Sigmoid colon (tissue), 7 donors: ENCODE measurements at places on chromosomes 2 and 18. TPM values are rescaled to one million over a fixed set of nuclear protein-coding genes. Genes with fewer than 3 reads are reported as not detected.

Gene GRHL1
- 0.46 TPM for polyA plus RNA-seq

Gene PDE1A
- 3.4 TPM for polyA plus RNA-seq

GRCh38 chr2:205696927-205697441 is 14.7 kb downstream of the NRP2 start:
- no peaks in the 10 kb centered on the region for H3K4me1 ChIP-seq
- H3K36me3 ChIP-seq: no peaks in the 10 kb centered on the region
- no peak for DNase-seq
- H3K27me3 ChIP-seq: no peaks in the 10 kb centered on the region
- H3K4me3 ChIP-seq: peak overlapping the region; percentile 8
- peak overlapping the region; percentile 95 for H3K27ac ChIP-seq

DNA sequence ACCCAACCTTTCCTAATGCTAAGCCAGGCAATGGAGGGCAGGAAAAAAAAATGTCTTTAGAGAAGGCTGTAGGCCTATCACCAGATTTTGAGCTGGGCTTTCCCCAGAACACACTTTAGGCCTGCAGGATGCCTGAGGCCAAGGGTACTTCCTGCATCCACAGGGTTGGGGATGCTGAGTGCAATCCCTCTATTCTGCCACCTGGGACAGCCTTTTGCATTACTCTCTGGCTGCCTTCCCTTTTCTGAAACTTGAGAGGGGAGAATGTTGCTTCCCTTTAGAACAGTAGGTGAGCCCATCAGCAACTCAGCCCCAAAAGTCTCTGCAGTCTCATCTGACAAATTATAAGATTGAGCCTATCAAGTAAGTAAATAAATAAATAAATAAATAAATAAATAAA is 195.2 kb downstream of the SLC8A1 start:
- no peaks in the 10 kb centered on the region for H3K27me3 ChIP-seq
- H3K4me1 ChIP-seq: peaks cover 5% of the 10 kb centered on the region
- no peak overlapping the region for H3K27ac ChIP-seq
- H3K36me3 ChIP-seq: no peaks in the 10 kb centered on the region
- no peak overlapping the region for H3K4me3 ChIP-seq
- DNase-seq: no peak

GRCh38 chr2:214378455-214379103 is 32.3 kb upstream of the VWC2L start:
- no peaks in the 10 kb centered on the region for H3K4me1 ChIP-seq
- H3K27ac ChIP-seq: no peak overlapping the region
- no peaks in the 10 kb centered on the region for H3K27me3 ChIP-seq
- H3K4me3 ChIP-seq: no peak overlapping the region

Gene TRPM8
- polyA plus RNA-seq: 0.04 TPM

DNA sequence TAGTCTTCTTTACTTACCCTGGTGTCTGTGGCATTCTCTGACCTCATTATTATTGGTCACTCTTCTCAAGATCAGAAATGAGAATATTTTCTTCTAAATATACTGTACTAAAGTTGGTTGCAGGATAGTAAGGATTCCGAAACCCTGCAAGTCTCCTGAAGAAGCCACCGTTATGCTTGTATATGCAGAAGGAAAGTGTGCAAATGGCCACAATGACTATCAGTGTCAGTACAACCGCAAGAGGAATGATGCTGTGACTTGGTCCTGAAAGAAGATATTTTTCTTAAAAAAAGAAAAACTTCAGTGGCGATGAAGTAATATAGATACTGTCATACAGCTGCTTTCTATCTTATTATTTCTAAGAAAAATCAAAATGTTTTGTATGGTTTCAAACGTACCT is 120.7 kb downstream of the PLA2R1 start:
- no peak for DNase-seq
- no peak overlapping the region for H3K27ac ChIP-seq
- peaks cover 22% of the 10 kb centered on the region for H3K4me1 ChIP-seq
- no peaks in the 10 kb centered on the region for H3K27me3 ChIP-seq
- no peaks in the 10 kb centered on the region for H3K36me3 ChIP-seq

Gene MRPL19
- polyA plus RNA-seq: 24.8 TPM

Gene ABCB11
- 0.46 TPM for polyA plus RNA-seq

DNA sequence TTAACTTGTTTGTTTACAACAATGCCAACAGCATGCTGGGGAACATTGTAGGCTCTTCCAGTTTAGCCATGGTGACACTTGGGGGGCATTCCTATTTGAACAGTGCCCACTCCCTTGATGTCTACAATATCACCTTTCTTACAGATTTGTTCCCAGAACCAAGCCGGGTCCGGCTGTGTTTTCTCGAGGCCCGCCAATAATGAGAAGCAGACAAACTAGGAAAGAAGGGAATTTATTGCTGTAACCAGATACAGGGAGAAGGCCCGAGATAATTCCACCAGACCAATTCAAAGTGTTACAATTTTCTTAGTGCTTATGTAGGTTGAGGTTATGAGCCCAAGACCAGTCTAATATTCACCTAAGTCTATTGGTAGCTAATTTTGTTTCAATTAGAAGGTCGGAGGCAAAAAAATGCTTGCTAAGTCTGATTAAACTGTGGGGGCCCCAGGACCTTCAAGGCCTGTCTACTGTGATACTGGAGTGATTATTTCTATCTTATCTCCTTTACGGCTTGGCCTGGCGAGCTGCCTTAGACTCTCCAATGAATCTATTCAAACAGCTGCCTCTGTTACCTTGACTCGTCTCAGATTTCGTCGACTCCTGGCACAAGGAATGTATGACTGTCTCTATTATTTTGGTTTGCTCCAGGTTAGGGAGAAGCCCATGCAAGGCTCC is 59.1 kb upstream of the PSME4 start:
- H3K36me3 ChIP-seq: no peaks in the 10 kb centered on the region
- no peaks in the 10 kb centered on the region for H3K27me3 ChIP-seq
- H3K27ac ChIP-seq: no peak overlapping the region
- peaks cover 11% of the 10 kb centered on the region for H3K4me1 ChIP-seq
- H3K4me3 ChIP-seq: no peak overlapping the region
- DNase-seq: no peak

DNA sequence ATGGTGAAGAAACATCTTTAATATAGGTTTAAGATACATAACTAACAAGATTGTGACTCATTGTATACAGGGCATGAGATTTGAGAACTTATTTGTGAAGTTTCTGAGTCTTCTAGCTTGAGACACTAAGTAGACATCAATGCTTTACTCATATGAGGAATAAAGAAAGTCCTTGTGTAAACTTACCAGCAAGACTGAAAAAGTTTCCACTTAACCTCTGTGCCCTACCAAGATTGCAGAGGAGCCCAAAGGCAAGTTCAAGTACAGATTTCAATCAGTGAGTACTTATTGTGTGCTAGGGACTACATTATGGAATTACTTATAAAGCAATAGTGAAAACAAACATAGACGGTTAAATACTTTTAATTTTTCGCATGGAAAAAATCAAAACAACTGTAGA is 1041.2 kb upstream of the CELF4 start:
- no peak overlapping the region for H3K4me3 ChIP-seq
- no peak for DNase-seq
- H3K36me3 ChIP-seq: no peaks in the 10 kb centered on the region
- no peaks in the 10 kb centered on the region for H3K27me3 ChIP-seq

GRCh38 chr2:160695402-160696086 is 201.9 kb upstream of the RBMS1 start:
- no peak overlapping the region for H3K4me3 ChIP-seq
- no peaks in the 10 kb centered on the region for H3K4me1 ChIP-seq
- DNase-seq: no peak
- H3K27ac ChIP-seq: peak overlapping the region; percentile 55
